ENCODE measurements at places on chromosomes 1 and 21. TPM values are rescaled to one million over a fixed set of nuclear protein-coding genes. Genes with fewer than 3 reads are reported as not detected.
A peak's percentile ranks its signal among the peaks of the same experiment; 100 is the strongest.

- peak; percentile 34 for DNase-seq
Observed at GRCh38 chr1:117671781-117672501, 66.1 kb downstream of the TENT5C start.

SORT1 gene
- total RNA-seq: 2.5 TPM

- DNase-seq: no peak
Observed at GRCh38 chr21:45855248-45855811, 126.2 kb upstream of the COL6A1 start.

GRCh38 chr1:41101950-41102607, 80.6 kb upstream of the SLFNL1 start:
- no peak for DNase-seq

DNA sequence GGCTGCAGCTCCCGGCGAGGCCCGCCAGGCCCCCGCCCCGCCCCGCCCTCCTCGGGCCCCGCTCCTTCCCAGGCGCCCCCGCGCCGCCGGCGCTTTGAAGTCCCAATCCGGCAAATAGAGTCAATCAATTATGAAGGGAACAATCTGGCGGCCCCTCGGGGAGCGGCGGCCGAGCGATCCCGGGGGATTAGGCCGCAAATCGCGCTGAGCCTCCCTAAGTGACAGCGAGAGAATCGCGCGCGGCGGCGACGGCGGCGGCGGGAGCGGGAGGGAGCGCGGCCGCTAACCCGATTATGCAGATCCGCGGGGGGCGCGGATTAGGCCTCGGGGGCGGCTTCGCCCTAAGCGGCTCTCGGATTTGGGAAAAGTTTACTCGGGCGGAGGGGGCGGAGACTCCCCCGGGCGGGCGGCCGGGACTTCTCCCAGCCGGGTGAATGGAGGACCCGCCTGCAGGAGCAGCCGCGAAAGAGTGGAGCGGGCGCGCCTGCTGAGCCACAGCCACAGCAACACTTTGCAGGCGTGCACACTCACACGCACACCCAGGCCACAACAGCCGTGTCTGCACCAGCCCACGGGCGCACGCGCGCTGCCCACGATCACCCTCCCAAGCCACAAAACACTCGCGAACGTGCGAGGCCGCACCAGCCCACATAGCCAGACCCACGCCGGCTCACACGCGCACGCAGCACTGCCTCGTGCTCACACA, 23.0 kb upstream of the DMBX1 start:
- DNase-seq: no peak
